ENCODE measurements at places on chromosomes 6 and 20.

GRCh38 chr20:49516916-49517804, 34.7 kb upstream of the KCNB1 start:
- DNase-seq, result no peak

DNA sequence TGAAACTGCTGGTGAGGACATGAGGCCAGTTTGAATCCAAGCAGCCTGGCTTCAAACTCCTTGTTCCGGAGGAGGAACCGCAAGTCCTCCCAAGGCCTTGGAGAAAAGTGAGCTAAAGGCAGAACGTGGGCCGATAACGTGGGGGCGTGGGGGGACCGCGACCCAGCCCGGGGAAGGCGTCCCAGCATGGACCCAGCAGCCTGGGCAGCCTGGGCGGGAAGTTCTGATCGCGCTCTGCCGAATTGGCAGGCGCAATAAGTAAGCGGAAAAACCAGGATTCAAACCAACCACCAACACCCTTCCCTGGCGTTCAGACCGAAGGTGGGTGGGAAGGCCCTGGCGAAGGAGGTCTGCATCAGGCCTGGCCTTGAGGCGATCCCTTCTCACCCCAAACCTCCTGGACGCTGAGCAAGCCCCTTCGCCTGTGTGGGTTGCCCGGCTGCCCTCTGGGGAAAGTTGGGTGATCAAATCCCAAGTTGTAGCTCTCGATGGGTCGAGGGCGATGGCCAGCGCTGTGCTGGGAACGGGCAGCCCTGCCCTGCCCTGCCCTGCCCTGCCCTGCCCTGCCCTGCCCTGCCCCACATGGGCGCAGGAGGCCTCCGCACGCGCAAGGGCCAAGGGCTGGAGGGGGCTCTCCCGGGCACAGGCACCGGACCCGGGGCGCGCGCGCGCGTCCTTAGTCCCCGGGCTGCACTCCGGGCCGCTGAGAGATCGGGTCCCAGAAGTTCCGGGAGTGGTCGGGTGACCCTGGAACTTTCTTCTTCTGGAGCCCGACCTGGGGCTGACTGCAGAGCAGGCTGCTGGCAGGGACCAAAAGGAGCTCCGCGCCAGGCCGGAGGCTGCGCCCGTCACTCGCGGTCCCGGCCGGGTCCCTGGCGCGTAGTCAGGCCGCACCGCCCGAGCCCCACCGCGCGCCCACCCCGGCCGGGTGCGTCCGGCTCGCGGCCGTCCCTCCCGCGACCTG, 637 bp upstream of the SLC22A3 start:
- no peak for DNase-seq

GRCh38 chr6:111278731-111279130, 191.4 kb downstream of the SLC16A10 start:
- DNase-seq, result no peak

DNA sequence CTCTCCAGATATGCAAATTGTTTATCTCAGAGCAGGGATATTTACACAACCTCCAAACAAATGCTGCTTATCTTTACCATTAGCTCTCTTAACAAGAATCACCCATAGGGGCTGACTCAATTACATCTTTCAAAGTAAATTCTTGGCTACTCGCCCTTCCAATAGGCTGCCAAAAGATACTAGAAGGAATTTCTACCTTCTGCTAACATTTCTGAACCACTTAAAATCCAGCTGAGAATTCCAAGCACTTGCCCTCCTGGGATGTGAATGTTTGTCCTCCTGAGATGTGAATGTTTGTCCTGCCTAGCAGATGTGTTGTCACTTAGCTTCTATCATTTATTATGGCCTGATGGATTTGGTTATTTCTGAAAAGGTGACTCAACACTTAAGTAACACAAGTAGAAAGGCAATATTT, 388.0 kb downstream of the GJA1 start:
- DNase-seq, result no peak

Measured in stimulated activated CD8-positive, alpha-beta memory T cell treated with anti-CD3 and anti-CD28 coated beads, Interleukin-7, amount 100 ng/mL, for 48 hours (primary cell).